ENCODE measurements at places on chromosomes 7 and 10.

DNA sequence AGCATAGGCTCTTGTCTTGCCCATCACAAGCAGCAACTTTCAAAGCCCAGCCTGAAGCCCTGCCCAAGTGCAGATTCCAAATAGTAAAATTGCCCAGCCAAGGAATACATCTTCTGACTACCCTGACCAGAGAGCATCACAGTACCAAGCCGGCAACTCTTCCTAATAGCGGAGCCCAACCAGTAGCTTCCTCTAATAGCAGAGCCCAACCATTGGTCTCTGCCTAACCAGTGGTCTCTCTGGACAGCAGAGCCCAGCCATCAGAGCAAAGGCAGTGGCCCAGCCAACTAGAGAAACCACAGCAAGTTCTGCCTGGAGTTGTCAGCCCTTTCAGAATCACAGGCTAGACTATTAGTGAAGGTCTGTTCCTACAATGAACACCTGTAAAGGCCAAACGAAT, 285.6 kb downstream of the HGF start:
- peak; percentile 91 for DNase-seq

- DNase-seq, result peak; percentile 99
Measured at GRCh38 chr7:94394437-94395140, at the start of gene COL1A2. Gene COL1A2, plus strand, starts transcription at chr7:94394895. Its CDS starts 137 bp downstream, at chr7:94395032.

DNA sequence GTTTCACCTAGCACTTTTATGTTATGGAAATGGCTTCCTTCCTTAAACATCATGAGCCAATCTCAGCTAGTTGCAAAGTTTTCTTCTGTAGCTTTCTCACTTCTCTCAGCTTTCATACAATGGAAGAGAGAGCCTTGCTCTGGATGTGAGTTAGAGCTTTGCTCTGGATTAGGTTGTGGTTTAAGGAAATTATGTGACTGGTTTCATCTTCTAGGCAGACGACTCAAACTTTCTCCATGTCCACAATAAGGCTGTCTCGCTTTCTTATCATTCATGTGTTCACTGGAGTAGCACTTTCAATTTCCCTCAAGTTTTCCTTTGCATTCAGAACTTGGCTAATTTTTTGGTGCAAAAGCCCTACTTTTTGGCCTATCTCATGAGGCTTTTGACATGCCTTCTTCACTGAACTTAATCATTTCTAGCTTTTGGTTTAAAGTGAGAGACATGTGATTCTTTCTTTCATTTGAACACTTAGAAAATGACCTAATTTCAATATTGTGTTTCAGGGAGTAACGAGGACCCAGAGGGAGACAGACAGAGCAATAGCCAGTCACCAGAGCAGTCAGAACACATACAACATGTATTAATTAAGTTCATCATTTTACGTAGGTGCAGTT, 49.8 kb downstream of the CNOT4 start:
- no peak for DNase-seq

GRCh38 chr10:30744106-30744505, 114.6 kb upstream of the LYZL2 start:
- no peak for DNase-seq

DNA sequence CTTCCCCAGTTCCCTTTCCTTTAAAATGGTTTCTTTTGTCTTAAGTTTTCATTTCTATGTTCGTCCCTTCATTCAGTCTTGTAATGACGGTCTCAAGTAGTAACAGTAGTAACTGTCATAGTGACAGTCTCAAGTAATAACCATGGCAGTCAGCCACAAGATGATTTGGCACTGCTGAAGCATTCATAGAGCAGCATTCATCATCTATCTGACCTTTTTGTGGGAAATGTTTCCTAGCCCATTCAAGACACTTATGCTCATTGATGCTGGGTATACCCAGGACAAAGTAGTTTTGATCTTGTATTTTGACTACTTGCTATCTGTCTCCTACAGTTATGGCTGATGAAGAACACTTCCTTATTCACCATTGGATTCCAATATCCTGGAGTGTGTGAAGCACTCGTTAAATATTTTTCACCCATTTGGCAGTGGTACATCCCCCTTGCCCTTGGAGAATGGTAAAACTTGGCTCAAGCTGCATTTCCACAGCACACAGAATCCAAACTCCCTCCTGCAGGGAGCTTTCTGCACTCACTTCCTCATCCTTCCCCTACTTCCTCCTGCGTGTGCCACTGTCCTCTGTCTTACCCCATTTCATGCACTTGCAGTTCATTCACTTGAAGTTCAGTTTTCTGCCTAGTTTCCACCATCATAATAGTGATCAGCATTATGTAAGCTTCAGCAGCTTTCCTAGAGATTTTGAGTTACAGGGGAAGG, 19.0 kb downstream of the GIMAP4 start:
- no peak for DNase-seq

GRCh38 chr7:105279688-105280007, 109.1 kb downstream of the SRPK2 start:
- no peak for DNase-seq

DNA sequence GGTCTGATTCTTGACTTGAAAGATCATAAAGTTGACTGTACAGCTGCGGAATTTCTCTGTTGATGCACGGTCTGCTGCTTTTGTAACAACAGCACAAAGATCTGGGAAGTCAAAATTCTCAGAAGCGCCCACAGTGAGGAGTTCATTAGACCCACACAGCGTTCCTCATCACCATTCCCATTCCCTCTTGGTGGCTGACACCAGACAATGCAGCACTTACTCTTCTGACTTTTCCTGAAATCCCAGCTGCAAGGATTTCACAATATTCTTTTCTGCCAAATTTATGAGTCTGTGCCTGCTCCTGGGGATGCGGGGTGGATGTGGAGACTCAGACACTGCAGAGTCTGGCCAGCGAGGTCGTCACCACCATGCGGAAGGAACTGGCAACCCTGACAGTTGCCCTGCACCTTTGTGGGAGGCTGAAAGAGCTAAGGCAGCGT, 233.9 kb downstream of the FANK1 start:
- DNase-seq, result no peak

GRCh38 chr7:51158742-51159445, 157.7 kb downstream of the COBL start:
- DNase-seq, result no peak

DNA sequence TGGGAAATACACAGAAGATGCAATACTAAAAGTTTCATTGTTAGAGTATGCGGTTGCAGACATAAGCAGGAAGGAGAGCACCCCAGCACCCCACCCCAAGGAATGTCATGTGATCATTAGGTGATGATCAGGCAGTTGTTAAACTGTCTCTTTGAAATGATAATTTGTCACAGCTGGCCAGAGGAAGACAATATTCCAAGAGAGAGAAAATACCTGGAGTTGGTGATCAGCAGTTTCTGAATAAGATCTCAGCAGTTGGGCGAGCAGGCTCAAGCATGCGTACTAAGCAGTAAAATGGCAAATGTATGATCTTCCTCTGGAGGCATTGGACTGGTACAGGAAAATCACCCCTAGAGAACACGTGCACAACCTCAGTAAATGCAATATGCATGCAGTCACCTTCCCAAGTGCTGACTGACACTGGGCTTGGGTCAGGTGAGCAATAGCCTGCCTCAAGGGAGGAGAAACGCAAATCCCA, 250.1 kb upstream of the MBL2 start:
- DNase-seq, result no peak

DNA sequence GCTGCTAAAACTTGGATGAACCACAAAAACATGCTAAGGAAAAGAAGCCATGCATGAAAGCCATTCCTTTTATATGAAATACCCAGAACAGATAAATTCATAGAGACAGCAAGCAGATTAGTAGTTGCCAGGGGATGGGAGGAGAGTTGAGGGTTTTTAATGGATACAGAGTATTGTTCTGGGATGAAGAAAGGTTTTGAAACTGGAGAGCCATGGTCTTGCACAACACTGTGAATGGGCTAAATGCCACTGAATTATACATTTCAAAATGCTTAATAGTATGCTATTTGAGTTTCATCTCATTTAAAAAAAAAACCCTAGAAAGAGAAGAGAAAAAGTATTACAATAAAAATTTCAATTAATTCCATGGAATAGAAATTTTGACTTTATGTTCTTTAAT, 154.3 kb downstream of the GNAT3 start:
- peak; percentile 55 for DNase-seq

DNA sequence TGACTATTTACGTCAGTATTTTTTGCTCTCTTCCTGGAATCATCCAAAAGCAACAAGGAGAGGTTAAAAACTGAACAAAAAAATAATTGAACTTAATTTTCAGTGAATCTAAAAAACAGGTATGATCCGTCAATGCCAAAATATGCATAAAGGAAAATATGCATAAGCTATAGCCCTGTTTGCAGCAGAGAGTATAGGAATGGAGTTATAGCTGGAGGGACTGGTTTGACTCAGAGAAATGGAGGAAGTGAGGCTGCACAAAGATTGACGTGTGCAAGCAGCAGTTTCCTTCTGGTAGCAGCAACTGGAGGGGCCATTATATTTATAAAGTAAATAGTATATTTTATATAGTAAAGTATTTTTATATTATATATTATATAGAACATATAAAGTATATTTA, 37.1 kb downstream of the GNG11 start:
- no peak for DNase-seq

GRCh38 chr7:112887337-112887736, 97.1 kb upstream of the TMEM168 start:
- no peak for DNase-seq

- DNase-seq, result no peak
Measured at GRCh38 chr7:101012931-101013330, 7.0 kb upstream of the MUC17 start.

DNA sequence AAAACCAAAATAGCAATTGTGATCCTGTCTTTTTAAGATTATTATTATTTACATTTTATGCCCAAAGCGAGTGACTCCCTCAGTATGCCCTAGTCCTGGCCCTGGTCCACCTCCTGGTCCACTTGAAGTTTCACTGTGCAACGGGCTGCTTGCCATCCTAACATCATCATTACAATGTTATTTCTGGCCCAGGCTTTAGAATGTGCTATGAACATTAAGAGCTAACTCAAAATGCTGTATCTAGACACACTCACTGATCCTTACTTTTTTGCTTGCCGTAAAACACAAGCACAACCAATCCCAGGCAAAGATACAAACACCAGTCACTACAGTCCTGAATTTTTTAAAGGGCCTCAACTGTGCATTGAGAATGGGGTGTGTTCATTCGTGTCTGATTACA, 38.4 kb downstream of the RHOBTB1 start:
- DNase-seq, result peak; percentile 68

DNA sequence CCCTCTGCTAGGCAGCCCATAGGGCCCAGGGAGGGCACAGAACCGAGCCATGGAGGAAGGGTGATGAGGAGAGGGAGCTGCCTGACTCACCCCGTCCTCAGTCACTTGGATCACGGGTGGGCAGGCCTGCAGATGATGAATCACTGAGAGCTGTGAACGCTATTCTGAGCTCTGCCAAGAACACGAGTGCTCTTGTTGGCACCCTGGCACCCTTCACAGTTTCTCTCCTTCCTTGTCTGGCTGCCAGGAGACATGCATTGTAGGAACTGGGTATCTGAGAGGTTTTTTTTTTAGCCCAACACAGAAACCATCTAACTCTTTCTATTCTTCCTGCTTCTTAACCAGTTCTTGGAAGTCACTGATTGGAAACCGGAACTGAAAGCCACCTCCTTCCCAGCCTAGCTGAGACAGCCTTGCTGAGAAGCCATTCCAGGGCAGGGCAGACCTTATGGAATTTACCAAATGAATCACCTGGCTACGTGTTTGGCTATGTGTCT, 82.1 kb downstream of the SLC37A3 start:
- peak; percentile 70 for DNase-seq

DNA sequence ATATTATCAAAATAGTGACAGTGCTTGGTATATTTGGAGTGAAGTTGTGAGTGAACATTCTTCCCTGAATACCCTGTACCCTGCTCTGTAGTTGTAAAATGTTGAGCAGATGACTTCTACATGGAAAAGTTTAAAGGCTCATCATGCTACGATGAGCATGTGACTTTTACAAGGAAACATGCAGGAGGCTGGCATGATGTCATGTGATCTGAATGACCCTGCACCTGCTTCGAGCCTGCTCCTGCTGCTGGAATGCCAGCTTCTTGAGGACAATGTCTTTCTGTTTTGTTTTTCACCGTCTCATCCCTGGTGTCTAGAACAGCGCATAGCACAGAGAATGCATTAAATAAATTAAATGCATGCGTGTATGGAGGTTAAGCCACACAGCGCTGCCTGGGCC, 5.4 kb upstream of the INPP5A start:
- no peak for DNase-seq

GRCh38 chr10:129792141-129792540, 171.9 kb downstream of the EBF3 start:
- no peak for DNase-seq

DNA sequence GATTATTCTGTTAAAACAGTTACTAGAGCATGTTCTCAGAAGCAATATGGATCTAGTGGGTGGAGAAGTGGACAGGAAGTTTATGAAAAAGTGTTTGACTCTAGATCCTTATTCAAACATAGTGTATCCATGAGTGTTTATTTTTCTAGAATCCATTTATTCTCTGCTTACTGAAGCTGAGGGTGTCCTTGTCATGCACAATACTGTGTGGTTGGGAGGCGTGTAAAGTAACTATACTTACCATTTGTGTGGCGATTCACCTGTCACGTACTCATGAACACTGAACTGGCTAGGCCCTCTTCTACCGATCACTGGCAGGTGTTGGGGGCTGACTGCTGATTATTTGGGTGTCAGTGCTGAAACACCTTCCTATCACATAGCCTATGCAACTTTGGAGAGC, 74.0 kb downstream of the POU6F2 start:
- DNase-seq, result no peak

DNA sequence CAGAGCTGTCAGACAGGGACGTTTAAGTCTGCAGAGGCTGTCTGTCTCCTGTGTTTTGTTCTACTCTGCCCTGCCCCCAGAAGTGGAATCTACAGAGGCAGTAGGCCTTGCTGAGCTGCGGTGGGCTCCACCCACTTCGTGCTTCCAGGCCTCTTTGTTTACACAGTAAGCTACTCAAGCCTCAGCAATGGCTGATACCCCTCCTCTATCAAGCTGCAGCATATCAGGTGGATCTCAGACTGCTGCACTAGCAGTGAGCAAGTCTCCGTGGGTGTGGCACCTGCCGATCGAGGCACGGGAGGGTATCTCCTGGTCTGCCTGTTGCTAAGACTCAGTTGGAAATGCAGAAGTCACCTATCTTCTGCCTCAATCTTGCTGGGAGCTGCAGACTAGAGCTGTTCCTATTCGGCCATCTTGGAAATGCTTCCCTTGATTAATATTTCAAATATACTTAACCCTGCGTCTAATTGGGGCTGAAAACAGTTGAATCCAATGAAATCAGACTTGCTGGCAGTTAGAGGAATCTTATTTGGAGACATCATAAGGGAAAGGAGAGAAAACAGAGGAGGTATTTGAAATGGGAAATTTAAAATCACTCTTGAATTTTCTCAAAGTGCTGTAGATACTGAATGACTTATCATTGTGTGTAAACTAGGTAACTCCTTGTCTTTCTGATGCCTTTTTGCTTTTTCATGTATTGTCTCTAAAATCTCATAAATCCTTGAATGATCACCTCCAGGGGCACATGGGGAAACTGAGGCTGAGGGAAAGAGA, 13.8 kb upstream of the CYP3A5 start:
- DNase-seq, result no peak

GRCh38 chr10:46020344-46020657, 10.1 kb downstream of the NCOA4 start:
- no peak for DNase-seq

- no peak for DNase-seq
Measured at GRCh38 chr10:132617737-132618052, 80.1 kb downstream of the INPP5A start.

GRCh38 chr7:34846976-34847375, 189.0 kb downstream of the NPSR1 start:
- no peak for DNase-seq
